Hematopoietic multipotent progenitor cell treated with erythropoietin and hydrocortisone succinate and interleukin-3 and kit ligand, for 8 days (in vitro differentiated cells): ENCODE measurements at places on chromosomes 5 and 9.

- no peak for DNase-seq
Observed at GRCh38 chr9:112046181-112046580, 128.9 kb downstream of the SUSD1 start.

DNA sequence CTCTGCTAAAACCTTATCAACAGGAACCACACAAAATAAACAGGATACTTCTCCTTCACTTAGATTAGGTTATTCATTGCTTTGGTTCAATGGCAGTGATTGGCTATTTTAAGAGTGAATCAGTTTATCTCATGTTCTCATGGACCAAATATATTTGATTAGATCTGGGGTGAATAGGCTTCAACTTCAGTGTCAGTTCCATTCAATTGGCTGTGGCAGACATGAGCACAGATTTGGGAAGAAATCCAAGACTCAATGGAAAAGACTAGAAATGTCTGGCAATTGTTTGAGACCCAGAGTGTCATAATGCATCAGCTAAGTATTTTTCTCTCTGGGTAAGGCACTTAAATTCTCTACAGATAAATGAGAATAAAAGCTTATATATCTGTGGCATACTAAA, 37.1 kb downstream of the CDH18 start:
- DNase-seq, result no peak

- DNase-seq, result no peak
Observed at GRCh38 chr5:39475881-39476842, 51.4 kb upstream of the DAB2 start.

- DNase-seq, result no peak
Observed at GRCh38 chr9:36895744-36896260, 138.3 kb downstream of the PAX5 start.

DNA sequence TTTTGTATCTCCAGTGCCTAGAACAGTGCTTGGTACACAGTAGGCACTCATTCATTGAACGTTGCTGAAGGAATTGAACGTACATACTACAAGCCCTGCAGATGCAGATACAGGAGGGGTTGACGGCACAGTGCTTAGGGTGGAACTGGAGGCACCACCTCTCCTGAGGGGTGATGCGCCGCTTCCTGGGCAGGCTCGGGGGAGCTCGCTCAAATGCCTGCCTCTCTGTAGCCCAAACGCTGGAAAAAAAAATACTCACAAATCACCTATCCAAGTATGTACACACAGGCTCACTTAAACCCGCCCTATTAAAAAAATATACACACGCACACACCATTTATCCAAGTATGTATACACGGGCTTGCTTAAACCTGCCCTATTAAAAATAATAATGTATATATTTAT, 536 bp upstream of the COMMD10 start:
- peak; percentile 56 for DNase-seq

DNA sequence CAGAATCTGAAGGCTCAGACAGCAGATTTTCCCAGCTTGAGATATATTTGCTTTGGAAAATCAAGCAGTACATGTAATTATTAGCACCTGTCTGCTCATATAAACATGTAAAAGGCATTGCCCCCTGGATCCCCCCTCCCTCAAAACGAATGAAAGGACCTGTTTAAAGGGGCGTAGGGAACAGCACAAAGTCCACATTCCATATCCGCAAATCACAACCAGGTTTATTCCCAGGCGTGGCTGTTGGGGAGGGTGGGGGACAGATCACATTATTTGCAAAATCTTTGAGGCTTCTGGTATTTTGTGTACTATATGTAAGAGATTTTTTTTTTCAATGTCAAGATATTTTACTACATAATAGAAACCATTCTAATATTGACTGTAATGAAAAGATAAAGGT, 8.7 kb upstream of the MRPS2 start:
- no peak for DNase-seq

- DNase-seq, result no peak
Observed at GRCh38 chr5:134118212-134118835, 3.8 kb downstream of the TCF7 start.

DNA sequence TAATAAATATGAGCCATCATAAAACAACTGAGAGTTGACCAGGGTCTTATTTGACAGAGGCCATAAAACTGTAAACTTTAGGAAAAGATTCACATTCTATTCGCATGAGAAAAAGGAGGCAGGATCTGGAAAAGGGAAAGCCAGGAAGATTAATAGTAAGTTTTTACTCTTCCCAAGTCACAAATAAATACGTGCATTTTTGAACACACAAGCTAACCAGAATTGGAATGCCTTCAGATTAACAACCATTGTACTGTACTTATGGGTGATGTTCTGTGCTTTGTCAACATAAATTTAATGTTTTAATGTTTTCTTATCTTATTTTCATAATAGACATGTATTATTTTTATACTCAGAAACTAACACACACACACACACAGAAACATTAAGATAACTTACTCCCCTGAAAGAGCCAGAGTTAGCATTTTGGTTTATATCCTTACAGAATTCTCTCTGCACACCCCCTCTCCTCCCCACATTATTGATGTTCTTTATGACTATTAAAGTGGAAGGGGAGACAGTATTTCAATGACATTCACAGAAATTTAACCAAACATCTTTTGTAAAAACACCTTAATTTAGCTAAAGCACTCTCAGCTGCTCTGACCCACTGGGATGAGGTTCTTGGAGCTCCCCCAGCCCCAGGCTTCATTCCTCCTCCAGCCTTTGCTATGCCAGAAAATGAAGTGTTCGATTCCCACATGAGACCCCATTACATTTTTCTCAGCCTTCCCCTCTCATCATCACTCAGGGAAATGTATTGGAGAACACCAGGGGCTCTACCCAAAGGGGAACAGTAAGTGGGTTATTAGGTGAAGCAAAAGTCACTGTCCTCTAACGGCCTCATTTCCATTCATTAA, 155.5 kb downstream of the ESM1 start:
- DNase-seq, result no peak
